Tibial nerve (tissue), 4 donors: ENCODE measurements at places on chromosomes 7 and 10.

DNA sequence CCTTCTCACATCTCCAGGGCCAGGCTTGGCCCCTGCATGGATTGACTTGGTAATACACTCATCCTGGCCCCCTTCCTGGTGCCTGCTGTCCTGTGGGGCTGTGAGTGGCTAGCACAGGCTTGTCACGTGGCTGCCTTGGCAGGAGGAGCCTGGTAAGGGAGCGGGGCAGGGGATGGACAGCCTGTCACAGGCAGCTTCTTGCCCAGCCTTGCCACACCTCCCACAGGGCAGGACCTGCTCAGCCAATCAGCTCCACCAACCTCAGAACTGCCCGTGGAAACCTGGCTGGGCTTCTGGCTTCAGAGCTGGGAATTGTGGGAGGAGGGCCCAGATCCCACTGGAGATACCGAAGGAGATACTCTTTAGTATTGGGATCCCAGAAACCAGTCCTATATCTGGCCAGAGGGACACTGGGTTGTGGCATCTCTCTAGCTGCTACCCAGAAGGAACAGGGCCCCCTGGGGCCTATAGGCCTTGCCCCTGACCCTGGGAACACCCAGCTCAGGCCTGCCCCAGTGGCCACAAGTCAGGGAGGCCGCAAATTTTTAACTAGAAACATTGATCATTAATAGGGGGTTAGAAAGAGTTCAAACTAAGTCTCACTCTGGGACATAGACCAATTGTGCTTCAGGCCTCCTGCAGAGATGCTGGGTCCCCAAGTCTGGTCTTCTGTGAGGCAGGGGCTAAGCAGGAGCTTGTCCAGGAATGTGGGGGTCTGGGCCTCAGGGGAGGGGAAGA lies at the start of gene HOGA1:
Gene HOGA1, plus strand, starts transcription at position 330 of the 738 bp plus-strand sequence. Its CDS starts 315 bp downstream, at position 645.
- peak; percentile 37 for DNase-seq

DNA sequence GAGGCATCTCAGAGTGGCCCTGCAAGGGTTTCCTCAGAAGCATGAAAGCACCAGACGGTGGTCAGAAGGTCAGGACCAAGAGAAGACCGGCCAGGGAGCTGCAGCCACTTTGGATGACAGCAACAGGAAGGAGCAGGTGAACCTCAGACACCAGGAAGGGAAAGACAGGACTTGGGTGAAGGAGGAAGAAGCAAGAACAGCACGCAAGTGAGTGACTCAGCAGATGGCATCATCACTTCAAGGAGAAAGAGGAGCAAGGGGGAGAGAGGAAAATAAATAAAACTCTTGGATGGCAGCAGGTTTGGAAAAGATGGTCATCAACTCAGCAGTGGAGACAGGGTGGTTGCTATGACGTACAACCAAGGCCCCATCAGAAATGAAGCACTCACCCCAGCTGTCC lies 31.6 kb downstream of the NCAPG2 start:
- no peak for DNase-seq

DNA sequence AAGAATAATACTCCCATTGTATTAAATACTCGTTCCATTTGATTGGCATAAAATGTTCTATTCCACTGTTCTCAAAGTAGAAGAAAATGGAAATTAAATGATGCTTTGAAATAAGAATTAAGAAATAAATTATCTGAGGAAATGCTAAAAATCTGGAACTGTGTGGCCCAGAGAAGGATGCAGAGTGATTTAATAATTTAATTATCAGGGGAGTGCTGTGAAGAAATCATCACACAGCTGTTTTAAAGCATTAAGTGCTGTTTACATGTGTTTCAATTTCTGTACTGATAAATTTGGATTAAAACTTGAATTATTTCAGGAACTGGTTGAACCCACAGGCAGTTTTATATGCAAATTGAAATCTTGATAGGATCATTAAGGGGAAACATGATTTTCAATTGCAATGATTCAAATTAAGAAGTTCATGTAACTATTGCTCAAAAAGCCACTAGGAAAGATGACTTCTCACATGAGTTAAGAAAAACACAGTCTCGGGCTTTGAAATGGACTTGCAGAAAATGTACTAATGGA lies 56.3 kb downstream of the COL28A1 start:
- no peak for DNase-seq

GRCh38 chr10:74255214-74255613 lies 104.2 kb downstream of the ADK start:
- DNase-seq, result no peak

DNA sequence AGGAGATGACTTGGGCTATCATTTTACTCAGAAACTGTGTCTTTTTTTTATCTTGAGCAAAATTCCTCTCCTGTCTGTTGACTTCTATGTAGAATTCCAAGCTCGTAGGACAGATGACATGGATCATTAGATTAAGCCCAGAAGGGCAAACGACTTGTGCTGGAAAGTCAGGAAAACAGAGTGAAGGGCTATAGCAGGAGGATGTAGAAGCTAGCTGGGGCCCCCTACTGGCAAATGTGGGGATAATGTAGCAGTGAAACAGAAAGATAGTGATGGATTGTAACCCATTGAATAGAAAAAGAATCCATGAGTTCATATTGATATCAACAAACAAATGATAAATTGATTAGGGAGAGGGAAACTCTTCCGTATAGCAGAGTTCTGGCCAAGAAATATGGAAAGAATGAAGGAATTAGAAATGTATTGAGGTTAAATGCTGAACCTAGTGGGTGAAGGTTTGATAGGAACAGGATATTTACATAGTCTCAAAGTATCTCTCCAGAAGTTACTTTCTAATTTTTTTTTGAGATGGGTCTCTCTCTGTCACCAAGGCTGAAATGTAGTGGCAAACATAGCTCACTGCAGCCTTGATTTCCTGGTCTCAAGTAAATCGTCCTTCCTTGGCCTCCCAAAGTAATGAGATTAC lies 103.6 kb downstream of the LYZL1 start:
- DNase-seq, result peak; percentile 49

- no peak for DNase-seq
Observed at GRCh38 chr10:114682121-114682520, 24.0 kb upstream of the ABLIM1 start.
